Stimulated activated CD8-positive, alpha-beta memory T cell treated with anti-CD3 and anti-CD28 coated beads, Interleukin-4, amount 100 ng/mL, for 1 hour (primary cell): ENCODE measurements at places on chromosomes 11 and 22.
A peak's percentile ranks its signal among the peaks of the same experiment; 100 is the strongest.

DNA sequence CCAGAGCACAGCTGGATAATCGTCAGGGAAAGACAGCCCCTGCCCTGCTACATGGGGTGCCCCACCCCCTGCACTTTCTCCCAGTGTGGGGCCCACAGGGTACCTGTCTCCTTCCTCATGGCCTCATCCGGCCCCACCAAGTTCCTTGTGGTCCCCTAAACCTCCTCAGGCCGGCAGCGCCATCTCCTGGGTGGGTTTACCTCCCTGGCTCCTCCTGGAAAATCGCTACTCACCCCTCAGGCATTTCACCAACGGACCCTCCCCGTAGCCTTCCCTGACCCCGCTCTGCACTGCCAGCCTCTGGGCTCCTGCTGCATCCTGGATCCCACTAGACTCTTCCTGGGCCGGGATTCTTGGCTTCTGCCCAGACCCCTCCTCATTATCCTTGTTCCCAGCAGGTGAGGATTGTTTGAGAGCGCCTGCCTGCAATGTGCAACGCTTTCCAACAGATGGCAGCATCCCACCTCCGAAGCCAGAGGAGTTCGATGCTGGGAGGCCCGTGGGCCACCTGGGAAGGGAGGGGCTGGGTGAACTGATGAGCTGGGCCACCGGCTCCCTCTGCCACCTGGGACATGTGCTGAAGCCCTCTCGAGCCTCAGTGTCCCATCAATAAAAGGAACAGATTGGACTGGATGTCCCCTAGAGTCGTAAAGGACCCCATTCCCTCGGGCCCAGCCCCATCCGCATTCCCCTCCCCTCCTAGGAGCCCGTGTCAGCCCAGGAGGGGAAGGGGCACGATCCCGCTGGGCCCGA is 44.2 kb upstream of the TTLL12 start:
- DNase-seq, result peak; percentile 38

DNA sequence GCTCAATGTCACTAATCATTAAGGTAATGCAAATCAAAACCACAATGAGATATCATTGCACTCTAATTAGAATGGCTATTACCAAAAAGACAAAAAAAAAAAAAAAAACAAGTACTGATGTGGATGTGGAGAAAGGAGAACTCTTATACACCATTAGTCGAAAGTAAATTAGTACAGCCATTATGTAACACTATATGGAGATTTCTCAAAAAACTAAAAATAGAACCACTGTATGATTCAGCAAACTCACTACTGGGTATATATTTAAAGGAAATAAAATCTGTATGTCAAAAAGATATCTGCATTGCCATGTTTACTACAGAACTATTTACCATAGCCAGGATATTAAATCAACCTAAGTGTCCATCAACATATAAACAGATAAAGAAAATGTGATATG is 265.4 kb upstream of the ARHGAP20 start:
- no peak for DNase-seq

GRCh38 chr22:23204541-23205157 is 24.3 kb downstream of the BCR start:
- DNase-seq, result no peak

- no peak for DNase-seq
These were observed 8.8 kb downstream of the ZW10 start for GRCh38 chr11:113764527-113765219.

DNA sequence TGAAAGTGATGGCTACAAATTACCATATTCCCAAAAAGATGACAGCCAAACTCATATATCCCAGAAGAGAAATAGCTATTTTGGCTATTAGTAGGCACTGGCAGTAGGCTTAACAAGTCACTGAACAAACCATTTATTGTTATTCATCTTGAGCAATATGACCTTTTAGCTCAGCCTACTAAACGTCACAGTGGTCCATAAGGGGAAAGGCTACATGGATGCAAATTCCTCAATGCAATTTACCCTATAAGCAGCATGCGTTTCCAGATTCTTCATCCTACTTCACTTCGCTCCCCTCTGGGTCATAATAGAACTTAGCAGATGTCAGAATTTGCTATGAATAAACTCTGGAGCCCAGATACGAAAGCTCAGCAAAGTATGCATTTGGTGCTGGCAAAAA is 114.0 kb downstream of the SIK3 start:
- DNase-seq, result no peak

- no peak for DNase-seq
These were observed 103.6 kb upstream of the HSD17B12 start for GRCh38 chr11:43576803-43577521.

GRCh38 chr11:86456075-86456939 is 81.6 kb downstream of the CCDC81 start:
- DNase-seq, result peak; percentile 44

DNA sequence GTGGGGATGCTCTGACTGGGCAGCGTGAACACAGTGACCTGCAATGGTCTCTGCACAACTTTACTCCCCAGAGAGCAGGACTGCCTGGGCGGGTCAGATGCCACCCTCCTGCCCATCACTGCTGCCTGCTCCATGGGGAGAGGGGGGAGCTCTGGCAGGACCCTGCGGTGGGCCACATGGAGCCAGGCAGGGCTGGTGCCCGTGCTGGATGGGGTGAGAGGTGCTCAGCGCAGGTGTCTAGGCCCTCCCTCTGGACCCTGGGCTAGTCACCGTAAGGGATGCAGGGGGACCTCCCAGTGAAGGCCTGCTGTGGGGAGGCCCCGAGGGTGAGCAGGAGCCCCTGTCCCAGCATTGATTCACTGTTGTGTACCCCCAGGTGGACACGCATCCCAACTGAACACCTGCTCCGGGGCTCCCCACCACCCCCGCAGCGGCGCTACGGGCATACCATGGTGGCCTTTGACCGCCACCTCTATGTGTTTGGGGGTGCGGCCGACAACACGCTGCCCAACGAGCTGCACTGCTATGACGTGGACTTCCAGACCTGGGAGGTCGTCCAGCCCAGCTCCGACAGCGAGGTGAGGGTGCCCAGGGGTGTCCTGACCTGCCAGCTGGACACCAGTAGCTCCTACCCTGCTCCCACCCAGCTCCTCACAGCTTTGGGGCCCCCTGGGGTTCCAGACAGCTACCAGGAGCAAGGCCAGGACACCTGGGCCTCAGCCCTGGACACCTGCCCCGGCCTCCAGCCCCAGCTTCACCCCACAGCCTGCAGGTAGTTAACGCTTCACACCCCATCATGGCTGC is 9.4 kb downstream of the LZTR1 start:
- DNase-seq, result no peak

- DNase-seq, result no peak
These were observed 515.6 kb upstream of the CCDC90B start for GRCh38 chr11:83801799-83802198.

DNA sequence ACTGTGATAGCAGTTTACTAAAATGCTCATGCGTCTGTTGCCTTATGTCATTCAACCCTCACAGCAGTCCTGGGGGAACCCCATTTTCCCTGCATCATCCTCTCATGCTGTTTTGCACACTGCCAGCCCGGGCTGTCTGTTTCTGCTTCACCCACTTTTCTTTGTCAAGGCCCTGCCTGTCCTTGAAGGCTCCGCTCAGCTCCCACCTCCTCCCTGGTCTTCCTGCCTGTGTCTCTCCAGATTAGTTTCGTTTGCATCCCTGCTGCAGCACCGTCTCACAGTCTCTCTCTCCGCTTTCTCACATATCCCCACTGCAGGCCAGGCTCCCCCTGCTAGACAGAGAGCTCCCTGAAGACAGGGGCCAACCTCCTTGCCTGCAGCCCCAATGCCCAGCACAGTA is 29.9 kb downstream of the SERPINH1 start:
- DNase-seq, result no peak

- DNase-seq, result no peak
These were observed 48.6 kb upstream of the SLC22A12 start for GRCh38 chr11:64542172-64543125.

- DNase-seq, result no peak
These were observed 7.5 kb downstream of the SERPIND1 start for GRCh38 chr22:20781272-20781990.

- no peak for DNase-seq
These were observed 11.8 kb upstream of the SWAP70 start for GRCh38 chr11:9651899-9652748.

DNA sequence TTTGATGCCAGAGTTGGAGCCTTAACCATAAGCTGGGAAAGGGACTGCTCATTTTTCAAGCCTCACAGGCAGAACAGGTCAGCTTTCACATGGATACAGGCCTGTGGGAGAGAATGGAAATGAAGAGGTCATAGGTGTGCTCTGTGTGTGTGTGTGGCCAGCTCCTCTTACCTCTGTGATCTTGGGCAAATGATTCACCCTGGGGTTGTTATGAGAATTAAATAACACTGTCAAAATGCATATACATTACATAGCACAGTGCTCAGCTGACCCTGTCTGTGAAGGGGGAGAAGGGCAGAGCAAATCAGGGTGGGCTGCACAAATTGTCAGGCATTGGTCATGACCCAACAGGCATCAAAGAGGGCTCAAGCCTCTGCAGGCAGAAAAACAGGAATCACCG is 372.5 kb downstream of the TENM4 start:
- DNase-seq, result no peak

- no peak for DNase-seq
These were observed 36.4 kb downstream of the SLC22A12 start for GRCh38 chr11:64627371-64627770.

- DNase-seq, result no peak
These were observed 3.5 kb downstream of the ESAM start for GRCh38 chr11:124758355-124759265.

GRCh38 chr22:30313527-30314363 is 13.0 kb downstream of the TBC1D10A start:
- no peak for DNase-seq

DNA sequence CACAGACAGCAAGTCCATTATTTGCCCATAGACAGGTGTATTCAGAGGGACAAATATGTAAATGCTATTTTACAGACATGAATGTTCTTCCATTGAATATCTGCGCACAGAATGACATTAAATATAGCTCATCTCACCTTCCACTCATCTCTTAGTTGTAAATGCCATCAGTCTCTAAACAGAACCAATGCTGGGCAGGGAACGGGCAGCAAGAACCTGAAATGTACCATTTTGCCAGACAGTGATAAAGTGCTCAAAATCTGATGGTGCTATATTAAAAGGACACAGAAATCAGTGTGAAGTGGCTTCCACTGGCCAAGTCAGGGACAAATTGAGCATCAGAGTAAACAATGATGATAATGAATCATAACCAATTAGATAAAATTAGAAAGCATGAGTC is 10.0 kb upstream of the OR8B4 start:
- no peak for DNase-seq

- DNase-seq, result no peak
These were observed 26.2 kb downstream of the SHISA8 start for GRCh38 chr22:41888627-41889200.

GRCh38 chr11:44032299-44033085 is 15.3 kb upstream of the ACCSL start:
- DNase-seq, result no peak

DNA sequence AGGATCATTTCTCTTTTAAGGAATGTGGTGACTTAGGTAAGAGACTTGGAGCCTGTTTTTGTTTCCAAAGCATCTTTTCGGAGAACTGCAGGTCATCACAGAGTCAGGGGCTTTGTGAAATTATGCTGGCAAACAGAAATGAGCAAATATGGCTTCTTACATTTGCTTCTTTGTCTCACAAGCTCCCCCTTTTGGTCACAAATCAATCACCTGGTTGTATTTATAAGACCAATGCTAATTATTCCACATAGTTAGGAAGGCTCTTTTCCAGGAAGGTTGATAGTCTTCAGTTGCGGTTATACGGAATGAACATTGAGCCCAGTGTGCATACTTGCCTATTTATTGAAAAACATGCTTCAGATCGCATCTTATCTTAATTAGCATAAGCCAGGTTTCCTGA is 34.6 kb upstream of the CEP126 start:
- DNase-seq, result no peak

DNA sequence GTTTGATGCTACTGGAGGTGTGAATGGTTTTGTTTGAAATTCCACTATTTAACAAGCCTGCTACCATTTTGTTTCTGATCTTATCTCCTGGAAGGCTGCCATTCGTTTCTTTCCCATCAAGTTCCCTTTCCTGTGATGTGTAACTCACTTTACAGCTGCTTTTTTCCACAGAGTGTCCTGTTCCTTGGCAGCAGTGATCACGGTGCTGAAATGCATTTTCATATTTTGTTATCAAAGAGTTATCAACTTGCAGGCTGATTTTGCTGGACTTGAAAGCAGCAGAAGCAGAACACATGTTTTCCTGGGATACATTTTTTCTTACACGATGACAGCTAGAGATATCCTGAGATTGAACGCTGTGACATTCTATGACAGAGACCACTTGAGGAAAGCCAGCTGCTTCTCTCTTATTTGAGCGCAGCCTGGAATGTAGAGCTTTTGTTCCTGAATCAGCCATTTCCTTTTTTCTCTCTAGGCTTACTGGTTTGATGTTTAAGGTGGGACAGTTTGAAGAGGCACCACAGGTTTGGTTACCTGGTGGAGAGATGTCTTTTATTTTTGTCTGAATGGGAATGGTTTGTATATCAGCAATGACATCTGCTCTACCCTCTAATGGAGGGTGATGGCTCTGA is 34.7 kb downstream of the PRR14L start:
- DNase-seq, result no peak

GRCh38 chr11:18046116-18046777 is at the start of gene TPH1:
TSS of gene TPH1 (minus strand) at chr11:18046269. CDS start at chr11:18040762, 5,507 bp downstream.
- DNase-seq, result no peak

- DNase-seq, result no peak
These were observed 35.4 kb downstream of the MCHR1 start for GRCh38 chr22:40714499-40715337.

DNA sequence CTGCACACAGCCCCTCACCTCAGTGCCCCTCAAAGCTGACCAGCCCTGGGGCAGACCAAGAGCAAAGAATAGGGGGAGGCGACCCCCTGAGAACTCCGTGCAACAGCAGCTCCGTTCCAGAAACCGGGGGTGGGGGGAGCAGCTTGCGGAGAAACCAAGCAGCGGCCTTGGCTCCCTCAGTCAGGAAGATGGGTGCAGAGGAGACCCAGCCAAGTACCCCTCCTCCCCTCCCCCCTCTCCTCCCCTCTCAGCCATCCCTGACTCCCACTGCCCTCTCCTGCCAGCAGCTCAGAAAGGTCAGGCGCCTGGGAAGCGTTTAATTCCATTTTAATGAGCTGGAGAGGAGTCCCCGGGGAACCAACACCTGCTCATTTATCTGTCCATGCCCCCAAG is 78.9 kb downstream of the PDE2A start:
- DNase-seq, result no peak

DNA sequence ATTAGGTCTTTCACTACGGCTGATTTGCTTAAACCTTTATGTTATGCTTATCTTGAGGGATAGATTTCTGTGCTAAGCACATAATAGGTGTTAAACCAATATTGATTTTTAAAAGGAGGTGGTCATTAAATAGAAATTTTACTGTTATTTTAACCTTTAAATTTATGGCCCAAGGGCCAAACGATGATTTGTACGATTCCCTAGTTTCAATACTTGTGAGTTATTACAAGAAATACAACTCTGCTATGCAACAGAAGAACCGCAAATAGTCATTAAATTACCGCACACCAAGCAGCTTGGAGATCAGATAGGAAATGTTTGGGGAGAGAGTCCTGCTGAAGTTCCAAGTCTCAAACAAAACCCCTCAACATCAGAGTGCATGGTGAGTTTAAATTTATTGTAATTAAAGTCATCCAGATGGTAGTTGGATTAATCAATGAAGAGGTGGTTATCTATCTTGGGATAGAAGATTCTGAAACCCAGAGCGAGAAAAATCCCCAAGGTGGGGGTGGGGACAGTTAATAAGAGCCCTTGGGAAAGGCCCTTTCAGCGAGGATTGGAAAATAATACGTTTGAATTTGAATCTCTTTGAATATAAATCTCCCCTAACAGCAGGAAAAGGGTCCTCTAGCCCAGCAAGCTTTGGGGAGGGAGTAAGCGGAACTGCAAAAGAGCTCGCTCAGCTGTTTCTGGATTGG is 805 bp upstream of the QSER1 start:
- no peak for DNase-seq

GRCh38 chr11:58916637-58917036 is 22.7 kb upstream of the GLYATL1 start:
- DNase-seq, result no peak
